T-cell (primary cell): ENCODE measurements at places on chromosomes 2 and 18.

DNA sequence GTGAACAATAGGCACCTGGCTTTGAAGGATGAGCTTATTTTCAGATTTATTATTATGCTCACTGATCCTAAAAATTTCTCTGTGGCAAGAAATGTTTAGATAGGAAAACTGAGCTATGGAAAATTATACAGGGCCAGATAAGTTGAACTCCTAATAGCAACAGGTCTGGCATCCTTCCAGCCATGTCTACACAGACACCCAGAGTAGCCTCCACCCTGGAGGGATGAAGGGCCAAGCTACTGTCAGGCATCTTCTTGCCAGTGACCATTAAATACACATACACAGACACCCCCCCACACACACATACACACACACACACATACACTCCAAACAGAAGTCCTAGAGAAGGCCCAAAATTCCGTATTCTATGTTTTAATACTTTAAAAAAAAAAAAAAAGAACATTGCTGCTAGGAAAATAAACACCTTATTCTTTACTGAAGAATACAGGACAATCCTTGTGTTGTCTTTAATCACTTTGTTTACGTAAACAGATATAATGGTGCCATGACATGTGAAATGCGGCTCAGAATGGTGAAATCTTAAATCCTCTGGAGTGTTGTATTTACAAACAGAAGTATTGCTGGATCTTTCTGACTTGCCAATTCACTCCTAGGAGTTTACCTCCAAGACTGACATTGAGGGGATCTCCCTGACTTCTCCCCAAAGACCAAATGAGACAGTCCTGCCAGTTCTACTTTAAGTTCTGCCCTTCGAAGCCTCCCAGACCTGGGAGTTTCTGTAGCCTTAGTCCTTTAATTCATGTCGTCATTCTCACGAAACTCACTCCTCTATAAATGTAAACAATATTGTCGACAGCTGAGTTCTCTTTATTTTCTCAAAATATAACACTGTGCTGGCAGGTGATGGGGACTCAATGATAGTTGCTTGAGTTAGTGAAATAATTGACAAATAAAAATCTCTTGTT is 163.1 kb downstream of the ANTXR1 start:
- DNase-seq: no peak

- DNase-seq: no peak
These were observed 481 bp downstream of the BCL11A start for GRCh38 chr2:60552851-60553494.

DNA sequence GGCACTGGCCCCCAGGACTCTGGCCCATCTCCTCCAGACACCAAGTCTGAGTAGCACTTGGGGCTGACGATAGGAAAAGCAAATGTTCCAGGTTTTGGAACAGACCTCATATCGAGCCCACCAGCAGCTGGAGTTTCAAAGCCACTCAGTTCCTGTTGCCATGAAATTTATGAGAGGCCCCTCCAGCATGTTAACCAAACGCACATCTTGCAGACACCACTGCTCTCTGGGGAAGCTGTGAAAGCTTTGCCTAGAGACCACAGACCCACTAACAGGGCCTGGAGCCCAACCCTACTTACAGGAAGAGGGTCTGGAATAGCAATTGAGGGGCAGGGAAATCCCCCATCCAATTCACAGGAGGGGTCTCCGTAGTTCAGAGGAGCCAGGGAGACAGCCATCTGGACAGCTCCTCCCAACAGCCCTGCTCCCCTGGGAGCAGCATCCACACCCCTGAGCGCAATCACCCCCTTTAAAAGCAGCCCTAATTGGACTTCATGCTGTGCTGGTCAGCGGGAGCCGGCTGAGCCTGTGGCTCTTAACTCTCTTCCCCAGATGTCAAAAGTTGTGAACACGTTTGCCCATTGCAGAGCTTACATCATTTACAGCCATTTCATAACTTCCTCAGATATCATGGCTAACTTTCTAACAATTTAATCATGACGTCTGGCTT is 81.3 kb downstream of the TGFA start:
- DNase-seq: no peak

GRCh38 chr2:159960414-159960813 is 102.0 kb downstream of the PLA2R1 start:
- no peak for DNase-seq

- no peak for DNase-seq
These were observed 132.7 kb downstream of the TSN start for GRCh38 chr2:121888189-121888557.

- no peak for DNase-seq
These were observed 36.6 kb upstream of the DYNC2LI1 start for GRCh38 chr2:43737097-43737854.

DNA sequence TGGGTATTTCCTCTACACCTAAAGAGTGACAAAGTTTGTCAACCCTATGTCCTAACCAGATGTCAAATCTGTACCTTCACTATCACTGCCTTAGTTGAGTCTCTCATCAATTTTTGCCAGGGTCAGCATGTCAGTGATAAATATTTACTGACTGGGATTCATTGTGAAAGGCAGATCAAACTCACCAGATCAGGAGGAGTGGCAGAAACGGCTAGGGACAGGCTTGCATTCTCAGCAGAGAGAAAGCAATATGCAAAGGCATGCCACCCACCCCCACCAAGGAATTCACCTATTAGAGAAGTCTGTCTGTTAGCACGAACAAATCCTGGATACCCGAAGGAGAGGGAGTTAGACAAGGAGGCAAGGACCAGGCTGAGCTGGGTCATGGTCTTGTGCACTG is 62.6 kb downstream of the PTPN2 start:
- no peak for DNase-seq
